ENCODE measurements at places on chromosomes 2 and 18.

DNA sequence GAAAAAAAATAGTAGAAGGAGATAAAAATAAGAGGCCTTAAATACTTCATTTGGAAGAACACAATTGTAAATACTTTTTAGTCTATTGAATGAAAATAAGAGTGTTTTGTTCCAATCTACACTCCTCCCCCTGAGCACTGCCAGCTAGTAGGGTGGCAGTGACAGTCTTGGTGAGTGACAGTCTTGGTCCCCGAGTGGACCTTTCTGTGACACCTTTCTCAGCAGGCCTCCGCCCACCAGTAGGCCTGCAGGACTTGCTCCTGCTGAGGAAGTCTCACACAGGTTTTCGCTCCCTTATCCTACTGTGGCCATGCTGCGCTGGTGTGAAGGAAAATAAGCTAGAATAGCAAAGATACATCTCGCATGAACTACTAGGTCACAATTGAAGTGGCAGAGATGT is 666.8 kb downstream of the NR4A2 start:
- DNase-seq: no peak

DNA sequence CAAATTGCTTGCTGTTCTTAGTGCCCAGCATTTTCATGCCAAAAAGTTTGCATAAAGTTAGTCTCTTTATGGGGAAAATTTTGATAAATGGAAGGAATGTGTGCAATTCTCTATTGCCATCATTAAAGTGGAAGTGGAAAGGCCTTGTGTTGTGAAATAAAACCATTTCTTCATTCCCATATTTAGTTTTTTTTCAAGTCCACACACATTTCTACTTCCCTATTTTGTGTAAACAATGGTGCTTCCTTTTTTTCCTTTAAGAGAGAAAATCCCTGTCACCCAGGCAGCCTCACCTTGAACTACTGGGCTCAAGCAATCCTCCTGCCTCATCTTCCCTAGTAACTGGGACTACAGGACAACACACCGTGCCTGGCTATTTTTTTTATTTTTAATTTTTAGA is 42.3 kb upstream of the NCOA1 start:
- DNase-seq: no peak

GRCh38 chr18:52060607-52061304 is 279.2 kb upstream of the DCC start:
- DNase-seq: no peak

DNA sequence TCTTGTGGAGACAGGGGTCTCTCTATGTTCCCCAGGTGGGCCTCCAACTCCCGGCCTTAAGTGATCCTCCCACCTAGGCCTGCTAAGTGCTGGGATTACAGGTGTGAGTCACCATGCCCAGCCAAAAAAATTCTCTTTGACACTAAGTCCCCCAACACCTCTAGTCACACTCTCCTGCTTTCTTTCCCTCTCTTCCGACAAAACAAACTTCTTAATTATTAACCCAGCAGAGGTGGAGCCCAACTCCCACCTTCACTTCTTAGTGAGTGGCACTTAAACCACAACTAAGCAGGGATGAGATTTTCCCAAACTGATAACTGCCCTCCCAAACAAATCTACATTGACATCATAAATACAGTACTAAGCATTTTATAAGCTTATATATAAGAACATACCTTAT is 60.5 kb upstream of the PMAIP1 start:
- DNase-seq: no peak

GRCh38 chr2:125696560-125696959 is 959.4 kb upstream of the GYPC start:
- no peak for DNase-seq

DNA sequence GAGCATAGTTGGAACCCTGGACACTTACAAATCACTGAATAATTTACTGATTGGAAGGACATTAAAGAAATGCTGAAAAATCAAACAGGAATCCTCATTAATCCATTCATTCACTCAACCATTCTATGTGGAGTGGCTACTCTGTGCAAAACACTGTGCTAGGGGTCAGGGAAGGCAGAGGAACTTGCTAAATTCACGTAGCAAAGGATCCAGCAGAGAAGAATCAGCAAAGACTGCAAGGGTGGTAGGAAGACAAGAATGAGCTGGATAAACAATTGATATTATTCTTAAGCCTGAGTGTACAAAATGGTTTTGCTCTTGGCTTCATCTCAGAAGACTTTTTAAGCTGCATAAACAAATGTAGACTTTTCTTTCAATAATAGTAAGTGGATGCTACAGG is 164.3 kb upstream of the CAVIN2 start:
- no peak for DNase-seq

DNA sequence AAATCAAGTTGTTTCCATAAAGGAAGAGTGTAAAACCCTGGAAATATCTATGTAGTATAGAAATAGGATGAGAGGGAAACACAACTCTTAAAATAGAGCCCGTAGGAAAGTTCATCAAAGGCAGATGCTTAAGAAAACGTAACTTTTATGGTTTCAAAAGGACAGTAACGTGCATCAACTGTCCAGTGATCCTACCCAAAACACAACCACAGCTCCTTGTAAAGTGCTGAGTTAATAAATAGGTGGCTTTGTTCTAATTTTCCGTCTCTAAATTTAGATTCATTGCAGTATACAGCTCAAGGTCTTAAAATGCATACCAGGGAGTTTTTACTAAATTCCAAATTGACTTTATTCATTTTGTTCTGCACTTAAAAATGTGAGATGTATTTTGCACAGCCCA is 282.1 kb upstream of the ID2 start:
- DNase-seq: no peak
